Right forelimb (tissue), 1 donor: ENCODE measurements at places on chromosomes 4 and X.

GRCh38 chrX:129188231-129188630 is 335.1 kb downstream of the SMARCA1 start:
- no peak for DNase-seq

GRCh38 chr4:132564920-132565319 is 584.2 kb upstream of the PCDH10 start:
- no peak for DNase-seq

GRCh38 chr4:15754323-15754722 is 23.8 kb upstream of the CD38 start:
- DNase-seq: no peak

GRCh38 chrX:119359618-119360382 is 39.3 kb upstream of the SLC25A43 start:
- DNase-seq: no peak

DNA sequence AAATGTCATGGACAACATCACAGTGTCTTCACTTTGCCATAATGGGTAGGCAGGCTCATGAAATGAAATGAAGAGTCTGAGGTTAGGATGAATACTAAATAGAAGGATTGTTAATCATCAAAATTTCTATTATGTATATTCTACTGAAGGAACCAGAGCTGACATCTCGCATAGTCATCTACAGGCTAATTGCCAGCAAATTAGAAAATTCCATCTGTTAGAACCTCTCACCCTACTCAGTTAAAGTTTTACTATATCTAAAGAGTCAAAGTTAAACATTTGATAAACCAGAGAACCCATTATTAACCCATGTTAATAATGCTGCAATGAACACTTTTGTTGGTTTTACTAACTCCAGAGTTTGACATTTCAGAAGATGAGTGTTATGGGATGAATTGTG is 114.6 kb downstream of the ARHGAP6 start:
- DNase-seq: no peak

DNA sequence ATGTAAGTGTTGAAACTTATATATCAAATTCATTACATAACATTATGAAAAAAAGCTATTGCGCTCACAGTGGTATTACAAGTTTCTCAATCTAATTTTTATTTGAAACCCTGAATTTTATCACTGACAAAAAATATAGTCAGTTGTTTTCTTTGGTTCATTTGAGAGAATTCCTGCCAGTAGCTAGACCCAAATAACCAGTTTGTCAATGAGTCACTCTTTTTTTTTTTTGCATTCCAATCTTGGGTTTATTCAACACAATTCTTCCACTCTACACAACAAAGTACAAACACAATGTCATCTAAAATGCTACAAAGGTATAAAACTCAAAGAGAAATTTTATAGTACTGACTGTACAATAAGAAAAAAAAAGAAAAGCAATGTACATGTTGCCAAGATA is 13.1 kb downstream of the HPF1 start:
- no peak for DNase-seq

DNA sequence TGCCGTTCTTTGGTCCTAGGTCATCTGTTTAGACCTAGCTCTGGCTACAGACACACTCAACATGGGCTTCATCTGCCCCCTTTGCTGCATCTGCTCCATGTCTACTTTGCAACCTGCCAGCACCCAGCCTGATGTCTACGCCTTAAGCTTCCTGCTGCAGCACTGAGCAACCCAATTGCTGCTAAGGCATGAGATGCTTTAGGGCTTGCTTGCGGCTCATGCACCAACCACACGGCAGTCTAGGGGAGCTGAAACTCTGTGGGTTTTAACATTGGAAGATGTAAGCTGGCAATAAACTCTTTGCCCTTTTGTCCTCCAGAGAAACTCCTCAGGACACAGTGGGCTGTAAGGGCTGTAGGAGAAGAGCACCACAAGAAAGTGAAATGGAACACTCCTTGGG is 11.7 kb upstream of the CLNK start:
- DNase-seq: no peak

DNA sequence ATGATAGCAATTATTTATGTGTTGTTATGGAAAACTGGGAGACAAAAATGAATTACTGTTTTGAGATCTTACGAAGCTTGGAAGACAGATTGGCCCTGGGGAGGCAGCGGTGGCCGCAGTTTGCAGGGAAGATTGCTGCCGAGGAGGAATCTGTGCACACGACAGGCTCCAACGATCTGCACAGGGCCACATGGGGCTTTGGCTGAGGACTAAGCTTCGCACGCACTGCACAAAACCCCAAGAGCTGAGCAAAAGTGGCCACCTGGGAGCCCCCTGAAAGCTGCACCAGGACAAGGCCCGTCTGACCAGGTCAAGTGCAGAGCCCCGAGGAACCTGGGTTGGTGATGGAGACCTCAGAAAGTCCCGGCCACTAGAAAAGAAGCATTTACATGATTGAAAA is 5.2 kb upstream of the PDE6B start:
- DNase-seq: no peak

DNA sequence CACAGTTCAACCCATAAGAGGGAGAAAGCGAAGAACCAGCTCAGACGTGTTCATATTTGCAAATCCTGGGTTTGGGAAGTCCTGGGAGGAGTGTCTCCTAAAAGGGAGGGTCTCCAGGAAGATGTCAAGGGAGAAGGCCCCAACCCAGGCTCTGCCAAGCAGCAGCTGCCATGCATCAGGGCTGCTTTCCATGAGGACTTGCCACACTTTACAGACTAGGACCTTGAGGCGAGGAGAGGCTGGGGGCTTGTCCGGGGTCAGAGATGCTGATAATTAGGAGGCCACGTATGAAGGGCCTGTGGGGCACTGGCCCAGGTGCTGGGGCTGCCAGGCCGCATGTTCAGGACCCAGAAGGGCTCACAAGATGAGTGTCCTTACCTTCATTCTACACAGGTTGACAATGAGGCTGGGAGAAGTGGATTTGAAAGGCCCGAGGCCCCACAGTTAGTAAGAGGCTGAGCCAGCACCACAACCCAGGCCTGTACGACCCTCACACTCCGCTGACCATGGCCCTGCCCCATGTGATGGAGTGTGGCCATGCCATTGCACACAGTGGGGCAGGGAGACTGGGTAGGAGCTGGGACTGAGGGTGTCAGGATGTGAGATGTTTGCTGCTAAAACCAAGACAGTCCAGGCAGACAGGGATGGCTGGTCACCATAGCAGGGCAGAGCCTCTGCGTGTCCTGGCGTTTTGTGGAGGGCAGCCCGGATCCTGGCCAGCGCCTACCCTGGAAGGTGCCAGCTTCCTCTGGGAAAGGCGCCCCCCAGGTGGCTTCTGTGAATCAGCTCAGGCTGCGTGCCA is 94.8 kb downstream of the PSAPL1 start:
- DNase-seq: no peak

GRCh38 chr4:183798301-183799253 is 106.5 kb upstream of the STOX2 start:
- no peak for DNase-seq

GRCh38 chr4:123423819-123424218 is 27.2 kb downstream of the SPRY1 start:
- no peak for DNase-seq

GRCh38 chr4:182000077-182000476 is 243.1 kb upstream of the TENM3 start:
- no peak for DNase-seq

GRCh38 chrX:153722704-153723350 is 1.4 kb downstream of the BCAP31 start:
- DNase-seq: no peak

DNA sequence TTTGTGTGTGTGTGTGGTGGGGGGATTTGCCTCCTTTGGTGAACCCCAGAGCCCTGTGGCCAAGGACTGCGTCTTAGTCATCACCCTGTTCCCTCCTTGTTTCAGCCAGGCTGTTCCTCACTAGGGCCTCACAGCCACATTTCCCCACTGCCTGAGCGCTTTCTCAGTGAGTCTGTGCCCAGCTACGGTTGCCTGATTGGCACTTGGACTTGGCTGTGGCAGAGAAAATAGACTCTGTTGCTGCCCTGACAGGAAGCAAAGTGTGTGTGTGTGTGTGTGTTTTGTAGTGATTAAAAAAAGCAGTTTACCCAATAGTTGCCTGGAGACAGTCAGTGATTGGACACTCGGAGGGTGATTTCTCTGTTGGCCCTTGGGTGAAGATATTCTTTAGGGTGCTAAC is 113.0 kb downstream of the UCHL1 start:
- peak; percentile 55 for DNase-seq

GRCh38 chrX:67619253-67619652 is 75.4 kb downstream of the AR start:
- no peak for DNase-seq

DNA sequence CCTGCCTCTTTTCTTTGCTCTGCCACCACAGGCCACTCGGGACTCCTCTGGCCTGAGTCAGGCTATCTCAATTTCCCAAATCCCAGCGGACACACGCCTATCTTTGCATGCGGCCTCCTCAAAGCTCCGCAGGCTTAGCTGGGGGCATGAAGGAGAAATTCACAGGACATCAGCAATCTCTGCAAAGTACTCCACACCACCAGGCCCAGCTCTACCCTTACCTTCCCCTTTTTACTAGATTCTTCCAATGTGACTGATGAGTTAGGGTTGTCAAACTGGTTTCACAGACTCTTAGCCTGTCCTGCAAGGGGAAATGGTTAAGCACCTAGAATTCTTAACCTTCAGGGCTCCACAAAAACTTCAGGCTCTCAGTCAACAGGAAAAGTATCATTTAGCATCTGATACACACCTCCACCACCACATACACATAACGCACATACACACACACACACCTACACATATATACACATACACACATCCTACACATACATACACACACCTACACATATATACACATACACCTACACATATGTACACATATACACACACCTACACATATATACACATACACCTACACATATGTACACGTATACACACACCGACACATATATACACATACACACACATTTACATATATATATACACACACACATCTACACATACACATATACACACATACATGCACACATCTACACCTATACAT is 349.1 kb downstream of the ANK2 start:
- no peak for DNase-seq

GRCh38 chrX:137387646-137388045 is 178.3 kb upstream of the ZIC3 start:
- DNase-seq: no peak

- DNase-seq: no peak
Measured at GRCh38 chr4:19829101-19829500, 422.6 kb upstream of the SLIT2 start.

DNA sequence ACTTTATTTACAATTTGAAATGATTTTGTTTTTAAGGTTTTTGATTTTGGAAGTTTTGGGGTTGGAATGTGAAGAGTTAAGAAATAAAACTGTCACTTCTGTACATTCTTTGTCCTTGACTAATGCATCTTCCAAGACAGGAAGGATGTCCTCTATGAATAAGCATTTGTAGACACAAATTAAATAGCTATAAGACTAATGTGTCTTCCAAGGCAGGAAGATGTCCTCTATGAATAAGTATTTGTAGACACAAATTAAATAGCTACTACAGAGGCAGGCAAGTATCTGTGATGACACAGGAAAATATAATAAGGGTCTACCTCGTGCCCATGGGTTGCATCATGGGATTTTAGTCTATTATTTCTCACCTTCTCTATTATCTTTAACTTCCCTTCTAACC is 14.5 kb downstream of the PRSS48 start:
- no peak for DNase-seq

DNA sequence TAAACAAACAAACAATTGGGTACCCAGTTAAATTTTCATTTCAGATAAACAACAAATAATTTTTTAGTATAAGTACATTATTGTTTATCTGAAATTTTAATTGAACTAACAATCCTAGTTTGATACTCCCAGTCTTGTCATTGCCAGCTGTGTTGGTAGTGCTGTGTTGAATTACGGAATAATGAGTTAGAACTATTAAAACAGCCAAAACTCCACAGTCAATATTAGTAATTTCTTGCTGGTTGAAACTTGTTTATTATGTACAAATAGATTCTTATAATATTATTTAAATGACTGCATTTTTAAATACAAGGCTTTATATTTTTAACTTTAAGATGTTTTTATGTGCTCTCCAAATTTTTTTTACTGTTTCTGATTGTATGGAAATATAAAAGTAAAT is 2.9 kb downstream of the CXCL8 start:
- DNase-seq: no peak

GRCh38 chr4:182533964-182534363 is 290.8 kb downstream of the TENM3 start:
- no peak for DNase-seq

GRCh38 chr4:139189972-139190371 is 13.0 kb upstream of the ELF2 start:
- no peak for DNase-seq

DNA sequence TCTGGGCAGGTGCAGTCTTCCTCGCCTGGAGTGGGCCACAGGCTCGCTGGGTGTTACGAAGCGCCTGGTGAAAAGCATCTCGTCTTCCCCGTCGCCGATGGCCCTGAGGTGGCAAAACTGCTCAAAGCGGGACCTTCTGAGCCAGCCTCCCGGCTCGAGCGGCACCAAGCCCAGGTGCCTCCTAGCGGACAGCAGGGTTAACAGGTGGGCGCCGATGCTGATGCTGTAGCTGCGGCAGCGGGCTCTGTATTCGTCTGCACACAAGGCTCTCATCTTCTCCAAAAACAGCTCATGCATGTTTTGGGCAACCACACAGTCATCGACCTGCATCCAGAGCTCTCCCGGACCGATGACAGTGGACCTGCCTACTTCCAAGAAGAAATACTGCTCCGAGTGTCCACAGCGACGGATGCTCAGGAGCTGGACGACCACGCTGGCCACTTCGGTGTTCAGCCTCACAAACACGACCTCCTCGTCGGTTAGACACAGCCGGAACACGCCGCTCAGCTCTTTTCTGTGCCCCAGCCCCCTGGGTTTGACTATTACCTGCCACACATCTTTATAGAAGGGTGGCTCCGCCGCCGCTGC is 1.2 kb downstream of the IRS4 start:
- DNase-seq: no peak

DNA sequence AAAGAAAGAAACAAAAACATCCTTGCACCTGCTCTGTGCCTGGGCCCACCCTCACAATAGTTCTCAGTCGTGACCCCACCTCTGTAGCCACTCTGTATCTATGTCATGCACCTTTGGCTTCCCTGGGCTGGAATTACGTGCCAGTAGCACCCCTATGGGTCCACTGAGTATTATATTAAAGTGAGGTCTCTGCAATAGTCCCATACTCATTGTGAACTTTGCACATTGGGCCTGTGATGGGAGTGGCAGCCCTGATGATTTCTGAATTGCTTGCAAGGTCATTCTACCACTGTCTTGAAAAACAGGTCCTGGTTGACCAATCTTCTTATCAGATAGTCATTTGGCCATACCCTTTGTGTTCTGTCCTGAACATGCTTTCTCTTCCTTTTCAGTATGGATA is 1012.1 kb downstream of the RAB28 start:
- DNase-seq: no peak
